CD4-positive, alpha-beta memory T cell (primary cell): ENCODE measurements at places on chromosomes 3 and 15. TPM values are rescaled to one million over a fixed set of nuclear protein-coding genes. Genes with fewer than 3 reads are reported as not detected.

DNA sequence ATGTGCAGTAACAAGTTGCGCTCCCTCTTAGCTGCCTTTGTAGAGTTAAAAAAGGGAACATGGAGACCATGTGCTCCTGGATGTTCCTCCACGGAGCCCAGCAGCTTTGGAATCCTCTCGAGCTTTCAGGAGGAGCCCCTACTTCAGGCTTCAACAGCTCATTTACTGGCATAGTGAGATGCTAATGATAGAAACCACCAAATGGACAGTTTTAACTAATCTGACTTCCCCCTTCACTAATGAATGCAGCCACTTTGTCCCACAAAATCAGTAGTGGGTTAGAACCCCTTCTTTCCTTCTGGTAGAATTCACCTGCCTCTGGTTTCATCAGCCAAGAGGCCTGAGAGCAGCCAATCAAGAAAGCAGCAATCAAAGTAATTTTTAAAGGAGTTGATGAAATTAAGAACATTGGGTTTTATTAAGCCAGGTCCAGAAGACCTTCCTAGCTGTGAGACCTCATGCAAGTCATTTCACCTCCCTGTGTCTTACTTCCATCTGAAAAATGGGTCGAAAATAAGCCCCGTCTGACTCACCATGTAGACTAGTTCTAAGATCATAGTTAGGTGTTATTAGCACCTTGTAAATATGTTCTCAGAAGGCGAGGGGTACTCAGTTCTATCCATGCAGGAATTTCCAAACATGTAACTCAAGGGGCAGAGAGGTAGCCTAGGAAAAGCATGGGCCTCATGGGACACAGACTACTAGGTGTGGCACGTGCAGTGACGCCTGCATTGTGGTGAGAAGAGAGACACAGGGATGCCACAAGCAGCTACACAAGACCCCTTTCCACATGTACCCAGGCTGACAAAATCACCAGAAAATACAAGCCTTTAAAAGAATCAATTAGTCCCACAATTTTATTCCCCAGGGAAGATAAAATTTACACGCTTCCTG is 179.7 kb upstream of the LPP start:
- DNase-seq, result no peak

Gene PRR20G
- total RNA-seq, result not detected

Gene CHRD
- not detected for total RNA-seq

DNA sequence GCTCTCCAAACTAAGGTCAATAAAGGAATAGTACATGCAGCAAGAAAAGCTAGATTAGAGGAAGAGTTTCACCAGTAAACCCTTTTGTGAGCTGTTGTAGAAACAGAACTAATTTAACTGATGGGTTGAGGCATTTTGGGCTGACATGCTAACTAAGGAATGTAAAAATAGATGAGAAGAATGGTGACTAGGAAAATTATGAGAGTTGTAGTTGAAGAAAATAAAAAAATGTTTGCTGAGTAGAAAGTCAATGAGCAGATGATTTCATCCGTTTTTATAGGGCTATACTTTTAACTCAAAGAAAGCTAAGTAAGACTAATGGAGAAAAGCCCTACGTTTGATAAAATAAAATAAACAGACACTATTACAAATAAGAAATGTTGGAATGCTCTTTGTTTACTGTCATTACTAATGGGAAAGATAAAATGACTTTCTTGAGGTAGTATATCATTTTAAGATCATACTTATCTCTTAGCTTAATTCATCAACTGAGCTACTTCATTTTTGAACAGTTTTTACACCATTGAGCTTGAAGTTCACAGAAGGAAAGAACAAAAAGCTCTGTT is 209.4 kb upstream of the DPH6 start:
- no peak for DNase-seq

DNA sequence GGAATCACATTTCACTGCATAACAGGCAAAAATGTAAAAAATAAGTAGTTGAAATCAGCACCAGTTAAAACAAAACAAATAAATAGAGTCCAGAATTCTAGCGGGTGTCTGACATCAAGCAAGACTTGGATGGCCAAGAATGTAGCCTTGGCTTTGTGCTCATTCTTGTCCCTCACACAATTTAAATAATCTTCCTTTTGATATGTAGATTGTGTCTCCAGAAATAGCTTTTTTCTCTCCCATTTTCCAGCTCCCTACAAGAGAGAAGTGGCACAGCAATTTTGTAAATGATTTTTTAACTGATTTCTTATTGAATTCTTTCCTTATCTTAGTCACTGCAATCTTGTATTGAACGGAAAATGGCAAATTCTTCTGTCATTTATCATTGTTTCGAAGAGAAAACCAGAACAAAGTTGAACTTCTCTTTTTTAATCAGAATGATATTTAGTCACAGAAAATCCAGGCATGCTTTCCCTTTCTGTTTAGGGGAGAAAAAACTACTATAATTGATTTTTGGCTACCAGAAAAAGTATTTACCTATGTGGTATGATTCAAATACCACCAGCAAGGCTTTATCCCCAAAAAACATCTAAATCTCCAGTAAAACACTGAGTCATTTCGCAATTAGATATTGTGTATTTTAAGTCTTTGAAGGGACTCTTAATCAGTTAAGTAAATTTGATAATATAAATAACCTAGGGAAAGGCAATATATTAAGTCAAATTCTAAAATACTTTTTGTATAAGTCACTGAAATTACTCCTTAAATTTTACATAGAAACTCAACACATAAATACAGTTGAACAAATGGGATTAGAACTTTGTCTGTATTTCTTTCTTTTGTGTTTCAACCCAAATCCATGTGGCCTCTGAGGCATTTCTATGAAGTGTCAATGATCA is 481.7 kb downstream of the GBE1 start:
- DNase-seq, result no peak

Gene CYP8B1
- not detected for total RNA-seq

DNA sequence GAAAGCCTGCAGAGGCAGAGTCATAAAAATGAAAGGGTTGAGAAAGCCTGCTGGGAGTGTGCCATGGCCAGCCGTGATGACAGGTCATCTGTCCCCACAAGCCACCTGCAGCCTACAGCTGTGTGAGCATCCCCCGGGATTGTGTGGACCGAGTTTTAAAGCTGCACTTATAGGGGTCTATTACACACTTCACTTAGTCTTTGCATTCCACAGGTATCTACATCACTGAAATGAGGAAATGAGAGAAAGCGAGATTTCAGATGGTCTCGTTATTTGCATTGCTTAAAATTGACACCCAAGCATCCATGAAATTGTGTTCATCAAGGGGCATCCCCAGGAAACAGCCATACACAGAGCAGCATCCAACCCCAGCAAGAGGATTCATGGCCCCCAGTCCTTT is 137.6 kb upstream of the TRIM42 start:
- DNase-seq, result no peak

Gene NTRK3
- 0.67 TPM for total RNA-seq

Gene MME
- 0.26 TPM for total RNA-seq

GRCh38 chr3:66702126-66702525 is 201.3 kb upstream of the LRIG1 start:
- DNase-seq, result no peak

- no peak for DNase-seq
Measured at GRCh38 chr3:157255797-157256196, 95.8 kb upstream of the CCNL1 start.

Gene CLDN16
- total RNA-seq, result not detected

Gene CNBP
- 400 TPM for total RNA-seq

DNA sequence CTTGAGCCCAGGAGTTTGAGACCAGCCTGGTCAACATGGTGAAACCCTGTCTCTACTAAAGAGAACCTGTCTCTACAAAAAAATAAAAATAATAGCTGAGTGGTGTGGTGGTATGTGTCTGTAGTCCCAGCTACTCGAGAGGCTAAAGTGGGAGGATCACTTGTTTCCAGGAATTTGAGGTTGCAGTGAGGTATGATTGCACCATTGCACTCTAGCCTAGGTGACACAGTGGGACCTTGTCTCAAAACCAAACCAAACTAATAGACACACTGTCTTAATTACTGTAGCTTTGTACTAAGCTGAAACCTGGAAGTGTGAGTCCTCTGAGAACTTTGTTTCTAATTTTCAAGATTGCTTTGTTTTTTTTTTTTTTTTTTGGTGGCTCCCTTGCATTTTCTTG is 30.4 kb downstream of the MGA start:
- no peak for DNase-seq

DNA sequence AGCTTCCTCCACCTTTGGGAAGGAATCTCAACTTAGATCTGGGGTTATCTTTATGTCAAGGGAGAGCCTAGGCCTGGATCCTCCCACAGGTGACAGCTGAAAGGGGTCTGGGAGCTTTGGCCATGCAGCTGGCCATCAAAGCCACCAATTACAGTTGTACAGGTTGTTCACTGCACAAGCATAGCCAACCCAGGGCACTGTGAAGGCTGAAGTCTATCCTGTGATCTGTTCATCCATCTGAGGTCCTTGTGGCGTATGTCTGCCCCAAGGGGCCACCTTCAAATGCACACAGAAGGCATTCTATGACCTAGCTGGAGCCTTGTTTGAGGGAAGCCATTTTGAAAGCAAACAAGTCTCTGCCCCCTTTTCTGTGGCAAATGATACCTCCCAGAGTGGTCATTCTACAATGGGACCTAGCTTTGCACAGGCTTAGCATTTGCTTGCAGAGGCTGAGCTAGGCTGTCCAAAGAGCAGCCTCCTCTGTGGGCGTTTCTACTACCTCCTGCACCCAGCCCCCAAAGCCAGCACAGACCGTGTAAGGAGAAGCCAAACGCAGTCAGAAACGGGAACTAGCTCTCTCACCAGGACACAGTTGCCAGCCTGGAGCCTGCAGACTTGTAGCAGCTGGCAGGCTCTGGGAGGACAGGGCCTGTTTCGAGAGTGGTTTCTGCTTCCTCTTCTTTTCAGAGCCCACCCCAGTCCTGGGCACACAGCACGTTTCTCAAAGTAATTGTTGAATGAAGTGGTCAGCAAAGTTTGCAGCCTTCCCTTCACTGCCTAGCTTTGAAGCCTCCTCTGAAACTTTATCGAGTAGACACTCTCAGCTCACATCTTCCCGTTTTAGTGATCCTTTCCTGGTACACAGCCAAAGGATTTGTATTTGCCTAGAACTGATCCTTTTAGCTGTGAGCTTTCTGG is 157.3 kb upstream of the SMAD3 start:
- DNase-seq, result no peak

- no peak for DNase-seq
Measured at GRCh38 chr15:100728371-100729201, 126.2 kb downstream of the ASB7 start.

Gene MUSTN1
- total RNA-seq, result 3.3 TPM

DNA sequence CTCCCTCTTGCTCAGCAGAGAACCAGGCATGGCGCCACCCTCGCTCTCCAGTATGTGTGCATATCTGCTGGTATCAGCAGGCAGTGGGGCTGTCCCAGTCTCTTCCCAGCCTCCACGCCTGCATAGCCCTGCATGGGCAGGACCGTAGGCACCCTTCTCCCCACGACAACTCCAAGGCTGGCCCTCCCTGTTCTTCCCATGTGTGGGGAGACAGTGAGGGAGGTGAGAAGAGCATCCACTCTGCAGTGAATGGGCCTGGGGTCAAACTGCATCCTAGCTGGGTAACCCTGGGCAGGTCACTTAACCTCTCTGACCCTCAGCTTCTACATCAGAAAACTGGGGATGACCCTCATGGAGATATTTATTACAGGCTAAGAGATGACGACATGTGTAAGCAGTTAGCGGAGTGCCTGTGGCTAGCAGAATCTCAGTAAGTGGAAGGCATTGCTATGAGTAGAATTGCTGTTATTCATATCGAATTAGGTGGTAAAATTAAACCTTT is 13.3 kb upstream of the SSUH2 start:
- no peak for DNase-seq

Gene HRH1
- total RNA-seq, result 0.81 TPM

GRCh38 chr15:38019066-38019465 is 84.6 kb downstream of the TMCO5A start:
- DNase-seq, result no peak

GRCh38 chr3:103963599-103963998 is 1403.1 kb upstream of the ALCAM start:
- DNase-seq, result no peak

- no peak for DNase-seq
Measured at GRCh38 chr3:8555113-8555661, 53.6 kb downstream of the LMCD1 start.

Gene EPHA6
- total RNA-seq, result not detected

- DNase-seq, result no peak
Measured at GRCh38 chr3:123202451-123202850, 708 bp downstream of the SEC22A start.

- no peak for DNase-seq
Measured at GRCh38 chr15:32784581-32784980, 66.8 kb downstream of the GREM1 start.

DNA sequence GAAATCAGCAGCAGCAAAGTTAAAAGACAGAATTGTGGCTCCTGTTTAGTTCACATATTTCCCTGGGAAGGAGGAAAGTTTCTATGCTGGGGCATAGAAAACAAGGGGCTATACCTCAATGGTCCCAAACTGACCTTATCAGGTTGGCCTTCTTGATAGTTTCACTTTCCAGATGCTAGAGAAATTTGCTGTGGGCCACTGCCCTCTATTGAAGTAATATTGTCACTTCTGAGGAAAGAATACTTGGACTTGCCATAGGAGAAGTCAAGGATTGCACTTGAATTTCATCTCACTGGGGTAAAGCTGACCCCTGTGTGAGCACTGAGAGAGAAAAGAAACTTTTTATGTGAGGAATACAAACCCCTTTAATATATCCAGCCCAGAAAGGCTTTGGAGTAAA is 49.3 kb upstream of the XCR1 start:
- DNase-seq, result no peak

Gene ANKRD63
- total RNA-seq, result not detected

GRCh38 chr15:43516801-43517353 is 531 bp upstream of the MAP1A start:
- no peak for DNase-seq

Gene RLBP1
- not detected for total RNA-seq

Gene ABHD10
- total RNA-seq, result 39.7 TPM

Gene PLA1A
- not detected for total RNA-seq

- no peak for DNase-seq
Measured at GRCh38 chr15:57216288-57216687, 160.0 kb upstream of the CGNL1 start.
